ENCODE measurements at places on chromosomes 7 and 10.
A peak's percentile ranks its signal among the peaks of the same experiment; 100 is the strongest.

- DNase-seq = no peak
Measured at GRCh38 chr7:144102041-144102440, 7.3 kb upstream of the OR2A2 start.

GRCh38 chr7:32177232-32177631, 107.0 kb upstream of the PDE1C start:
- DNase-seq = no peak

DNA sequence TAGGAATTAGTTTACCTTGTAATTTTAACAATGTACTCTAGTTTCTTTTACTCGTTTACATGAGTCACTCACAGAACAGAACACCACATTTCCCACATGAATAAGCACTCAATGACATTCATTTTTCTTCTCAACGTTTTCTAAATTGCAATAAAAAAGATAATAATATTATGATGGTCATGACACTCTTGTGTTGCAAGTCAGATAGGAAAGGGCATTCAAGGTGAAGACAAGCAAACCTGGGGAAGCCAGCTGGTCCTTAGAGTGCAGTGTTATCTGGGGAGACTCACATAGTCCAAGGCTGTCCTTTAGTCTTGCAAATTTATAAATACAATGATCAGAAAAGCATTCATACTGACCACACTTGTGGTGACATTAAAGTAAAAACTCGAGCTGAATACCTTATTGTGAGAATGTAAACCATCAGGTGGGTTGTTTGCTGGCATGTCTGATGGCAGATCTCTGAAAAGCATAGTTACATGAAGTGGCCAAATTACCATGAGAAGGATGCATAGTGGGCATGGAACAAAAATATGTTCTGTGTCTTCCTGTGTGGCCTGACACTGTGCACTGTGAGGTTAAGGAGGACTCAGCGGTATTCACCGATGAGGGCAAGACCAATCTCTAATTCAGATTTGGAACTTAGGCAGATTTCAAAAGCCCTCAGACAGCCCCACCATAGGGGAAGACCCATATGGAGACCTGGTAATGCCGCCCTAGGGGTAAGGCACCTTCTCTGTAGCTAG, 158.9 kb upstream of the ASAH2 start:
- no peak for DNase-seq

DNA sequence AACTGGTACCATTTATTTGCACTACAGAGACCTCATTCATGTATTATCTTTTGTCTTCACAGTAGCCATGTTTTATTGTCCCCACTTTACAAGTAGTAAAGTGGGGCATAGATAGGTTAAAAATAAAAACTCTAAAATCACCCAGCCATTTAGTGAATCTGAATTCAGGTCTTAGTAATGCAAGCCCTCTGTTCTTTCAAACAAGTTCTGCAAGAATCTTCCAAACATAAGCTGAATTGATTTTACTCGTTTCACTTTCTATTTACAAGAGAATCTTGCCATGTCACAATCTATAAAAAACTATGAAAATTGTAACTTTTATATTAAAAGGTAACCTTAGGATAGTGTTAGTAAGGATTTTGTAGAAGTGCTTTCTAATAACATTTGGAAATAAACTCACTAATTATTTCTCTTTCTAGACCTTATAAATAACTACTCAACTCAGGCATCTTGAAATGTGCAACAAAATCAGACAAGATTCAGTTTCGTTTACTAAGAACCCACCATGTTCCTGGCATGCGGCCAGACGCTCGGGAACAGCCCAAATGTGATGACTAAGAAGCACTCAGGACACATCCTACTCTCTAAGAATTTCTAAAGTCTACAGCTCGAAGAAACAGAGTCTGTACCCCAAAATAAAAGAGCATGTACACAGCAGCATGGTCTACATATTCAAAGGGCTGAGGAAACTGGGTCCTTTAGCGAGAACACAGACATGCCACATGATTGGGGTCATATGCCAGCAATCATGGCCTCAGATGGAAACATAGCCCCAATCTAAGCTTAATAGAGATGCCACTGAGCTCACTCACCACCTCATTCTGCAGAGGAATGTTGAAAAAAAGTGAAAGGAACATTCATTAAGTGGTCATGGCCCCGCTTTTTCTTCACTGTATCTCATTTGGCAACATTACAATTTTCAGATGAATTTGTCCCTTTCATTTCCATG, 167.6 kb downstream of the AMPH start:
- DNase-seq = peak; percentile 73

- no peak for DNase-seq
Measured at GRCh38 chr7:156043416-156044178, 231.3 kb upstream of the SHH start.

GRCh38 chr10:88672041-88672440, 7.8 kb downstream of the LIPF start:
- DNase-seq = no peak

GRCh38 chr7:37287131-37287855, 161.4 kb downstream of the ELMO1 start:
- no peak for DNase-seq

DNA sequence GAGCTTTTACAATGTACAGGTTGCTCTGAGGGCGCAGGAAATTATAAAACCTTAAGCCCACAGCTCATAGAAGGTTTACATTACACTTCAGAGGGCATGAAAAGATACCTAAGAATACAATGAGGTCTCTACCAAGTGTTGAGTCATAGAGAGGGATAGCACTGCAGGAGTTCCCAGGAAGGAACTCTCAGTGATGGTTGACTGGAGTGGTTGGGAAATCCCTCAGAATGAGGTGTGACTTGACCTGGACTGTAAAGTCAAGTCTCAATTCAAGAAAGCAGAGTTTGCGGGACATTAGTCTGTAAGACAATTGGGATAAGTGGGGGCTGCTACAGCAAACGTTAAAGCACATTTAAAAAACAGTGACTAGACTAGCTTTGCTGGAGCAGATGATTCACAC, 21.9 kb downstream of the TNKS2 start:
- DNase-seq = no peak

- no peak for DNase-seq
Measured at GRCh38 chr10:63137306-63137705, 4.2 kb downstream of the NRBF2 start.

- no peak for DNase-seq
Measured at GRCh38 chr10:57351076-57351475, 916.6 kb downstream of the IPMK start.

- no peak for DNase-seq
Measured at GRCh38 chr7:78296046-78296597, 497.5 kb downstream of the PHTF2 start.

GRCh38 chr7:95172420-95172819, 151.9 kb downstream of the PON1 start:
- DNase-seq = no peak

- no peak for DNase-seq
Measured at GRCh38 chr10:63522277-63522687, 1.1 kb downstream of the REEP3 start.

DNA sequence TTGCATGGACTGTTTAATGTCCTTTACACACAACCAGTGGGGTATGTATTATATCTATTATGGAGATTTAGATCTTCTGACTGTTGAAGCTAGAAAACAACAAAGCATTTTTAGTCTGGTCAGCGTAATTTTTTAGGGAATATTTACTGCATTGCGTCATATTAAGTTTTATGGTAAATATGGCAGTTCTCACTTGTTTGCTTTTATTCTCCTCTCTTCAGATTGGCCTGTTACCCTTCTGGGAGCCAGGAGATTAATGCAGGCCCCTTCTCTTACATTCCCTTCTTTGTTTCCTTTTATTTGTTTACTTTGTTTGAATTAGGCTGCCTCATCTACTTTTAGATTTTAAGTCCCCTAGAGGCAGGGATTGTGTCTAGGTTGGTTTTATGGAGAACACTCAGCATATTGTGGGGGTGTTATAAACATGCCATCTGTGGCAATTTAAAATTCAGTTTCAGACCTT, 13.8 kb downstream of the UBE2D1 start:
- DNase-seq = no peak

DNA sequence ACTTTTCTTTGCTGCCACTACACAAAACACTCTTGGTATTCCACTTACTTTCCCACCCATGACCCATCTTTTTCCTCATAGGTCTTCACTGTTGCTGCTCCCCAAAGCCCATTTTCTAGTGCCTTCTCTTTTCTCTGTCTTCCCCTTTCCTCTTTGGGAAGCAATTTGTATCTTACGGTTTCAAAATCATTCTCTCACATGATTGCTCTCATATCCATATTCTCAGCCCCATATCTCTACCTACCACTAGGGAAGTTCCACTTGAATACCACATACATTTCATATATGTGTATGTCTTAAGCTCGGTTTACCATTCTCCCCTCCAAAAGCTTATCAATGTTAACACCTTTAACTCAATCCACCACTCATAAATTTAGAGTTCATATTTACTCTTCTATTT, 3.2 kb upstream of the UBE2D1 start:
- DNase-seq = no peak

GRCh38 chr10:61096056-61096455, 152.1 kb upstream of the RHOBTB1 start:
- DNase-seq = no peak

GRCh38 chr10:124117511-124117785, 24.1 kb upstream of the CHST15 start:
- no peak for DNase-seq

DNA sequence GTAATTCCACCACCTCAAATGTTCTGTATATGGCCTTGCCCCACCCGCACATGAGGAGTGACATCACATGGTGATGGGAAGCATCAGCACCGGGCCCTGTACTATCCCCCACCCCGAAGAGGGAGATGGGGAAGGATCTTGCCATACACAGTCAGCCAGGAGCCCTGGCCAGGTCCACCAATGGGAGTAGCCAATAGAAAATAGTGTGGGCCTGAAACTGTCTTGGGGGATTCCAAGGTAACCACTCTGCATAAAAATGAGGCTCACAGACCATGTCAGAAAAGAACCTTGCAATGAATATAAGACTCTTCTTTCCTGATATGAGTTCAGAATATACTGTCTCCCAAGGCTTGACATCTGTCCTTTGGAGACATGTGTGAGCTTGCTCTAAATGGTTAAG, 51.1 kb downstream of the ADRB1 start:
- DNase-seq = no peak

GRCh38 chr7:94375691-94376090, 19.0 kb upstream of the COL1A2 start:
- no peak for DNase-seq

- DNase-seq = peak; percentile 9
Measured at GRCh38 chr10:124997771-124998623, 56.1 kb downstream of the ZRANB1 start.

GRCh38 chr7:108575156-108575555, 5.5 kb downstream of the DNAJB9 start:
- DNase-seq = no peak
